ENCODE measurements at places on chromosomes 12 and 14.

- peak; percentile 43 for DNase-seq
Measured at GRCh38 chr12:92136965-92137721, 8.5 kb downstream of the BTG1 start.

- DNase-seq = no peak
Measured at GRCh38 chr12:129771238-129771637, 132.6 kb downstream of the TMEM132D start.

GRCh38 chr14:22846811-22847307, 10.5 kb downstream of the MMP14 start:
- no peak for DNase-seq

DNA sequence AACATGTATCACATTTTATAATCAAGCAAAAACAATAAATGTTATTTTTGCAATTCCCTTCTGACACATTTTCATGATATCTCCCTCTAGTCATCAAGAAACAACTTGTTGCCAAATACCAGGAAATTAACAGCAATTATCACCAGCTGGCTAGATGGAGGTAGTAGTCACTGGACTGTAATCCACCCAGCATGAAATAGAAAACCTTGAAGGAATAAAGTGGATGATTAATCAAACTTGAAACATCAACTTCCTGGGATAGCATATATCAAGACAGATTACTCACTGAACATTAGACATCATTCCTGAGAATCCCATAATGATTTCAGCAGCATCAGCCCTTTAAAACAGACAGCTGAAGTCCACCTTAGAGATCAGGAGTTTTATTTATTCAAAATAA, 259.0 kb downstream of the CCDC59 start:
- no peak for DNase-seq

GRCh38 chr12:53749986-53750811, 1.6 kb downstream of the CISTR start:
- DNase-seq = no peak

- no peak for DNase-seq
Measured at GRCh38 chr14:92316937-92317336, 6.0 kb upstream of the SLC24A4 start.

DNA sequence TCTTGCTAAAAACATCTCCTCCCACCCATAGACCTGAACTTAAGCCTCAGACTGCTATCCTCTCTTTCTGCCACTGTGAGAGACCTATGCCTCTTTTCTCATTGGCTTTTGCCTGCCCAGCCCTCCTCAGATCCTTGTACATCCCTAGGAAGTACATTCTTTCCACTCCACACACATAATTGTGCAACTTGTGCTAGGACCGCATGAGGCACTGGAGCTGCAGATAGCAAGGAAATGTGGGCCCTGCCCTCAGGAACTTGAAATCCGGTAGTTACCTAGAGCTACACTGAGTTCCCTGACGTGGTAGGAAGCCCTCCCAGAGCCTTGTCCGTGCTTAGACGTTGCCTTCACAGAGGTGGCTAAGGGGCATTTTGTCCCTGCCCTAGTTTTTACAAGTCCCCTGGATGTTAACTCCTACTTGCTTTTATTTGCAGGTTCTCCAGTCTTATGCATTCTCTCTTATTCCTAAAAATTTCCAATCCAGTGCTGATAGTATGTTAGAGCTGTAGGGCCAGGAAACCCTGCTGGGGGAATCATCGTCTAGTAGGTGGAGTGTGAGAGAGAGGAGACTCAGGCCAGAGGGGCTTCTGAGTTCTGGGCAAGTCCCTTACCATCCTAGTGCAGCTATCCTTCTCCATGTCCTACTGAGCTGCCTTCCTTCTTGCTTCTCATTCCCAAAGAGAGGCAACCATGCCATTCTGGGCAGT, 41.3 kb downstream of the NTF3 start:
- no peak for DNase-seq

DNA sequence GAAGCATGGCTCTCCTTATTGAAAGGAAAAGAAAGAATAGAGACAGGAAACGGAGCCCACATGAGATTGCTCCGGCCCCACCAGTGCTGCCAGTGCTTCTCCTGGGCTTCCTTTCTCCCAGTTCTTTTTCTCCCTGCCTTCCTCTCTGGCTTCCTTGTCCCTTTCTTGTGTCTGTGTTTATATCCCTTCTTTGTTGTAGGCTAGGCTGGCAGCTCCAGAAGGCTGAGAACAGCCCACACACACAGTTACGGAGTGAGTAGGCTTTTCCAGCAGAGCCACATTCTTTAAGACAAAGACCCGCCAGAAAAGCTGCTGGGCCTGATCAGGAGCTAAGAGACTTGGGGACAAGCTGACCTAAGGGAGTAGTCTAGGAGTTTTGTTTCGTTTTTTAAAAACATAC, 13.0 kb downstream of the CIPC start:
- DNase-seq = peak; percentile 95

DNA sequence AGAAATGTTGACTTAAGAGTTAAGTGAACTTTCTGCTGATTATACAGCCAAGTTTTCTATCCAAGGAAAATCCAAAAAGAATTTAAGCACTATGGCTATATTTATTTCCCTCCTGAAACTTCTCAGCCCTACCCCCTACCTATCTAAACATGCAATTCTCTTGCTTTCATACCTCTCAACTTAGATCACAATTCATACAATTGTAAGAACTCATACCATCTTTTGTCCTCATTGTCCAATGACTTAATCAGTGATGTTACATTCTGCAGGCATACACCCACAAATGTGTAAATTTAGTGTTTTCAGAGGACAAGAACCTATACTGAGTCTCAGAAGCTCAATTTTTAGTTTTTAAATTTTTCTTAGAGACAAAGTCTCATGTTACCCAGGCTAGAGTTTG, 62.1 kb downstream of the ZFC3H1 start:
- DNase-seq = no peak

DNA sequence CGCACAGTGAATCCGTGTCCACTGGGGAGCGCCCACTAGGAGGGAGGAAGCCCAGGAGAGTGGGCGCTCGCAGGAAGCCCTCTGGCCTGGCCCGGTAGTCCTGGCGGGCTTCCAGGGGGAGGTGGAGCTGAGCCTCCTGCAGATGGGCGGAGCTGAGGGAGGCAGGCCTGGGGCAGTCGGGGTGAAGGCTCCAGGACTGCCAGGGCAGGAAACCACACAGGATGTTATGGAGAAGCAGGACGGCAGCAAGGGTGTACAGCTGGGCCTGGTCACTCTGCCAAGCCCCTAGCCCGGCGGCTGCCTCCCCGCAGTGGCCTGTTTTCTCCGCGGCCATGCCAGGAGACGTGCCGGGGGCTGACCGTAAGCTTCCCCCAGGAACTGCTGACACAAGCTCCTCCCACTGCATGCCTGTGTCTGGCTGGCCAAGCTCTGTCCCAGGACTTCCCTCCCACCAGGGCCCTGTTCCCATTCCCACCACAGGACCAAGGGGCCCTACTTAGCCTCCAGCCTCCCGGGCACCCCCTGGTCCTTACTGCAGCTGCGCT, 143.4 kb upstream of the C14orf180 start:
- no peak for DNase-seq

DNA sequence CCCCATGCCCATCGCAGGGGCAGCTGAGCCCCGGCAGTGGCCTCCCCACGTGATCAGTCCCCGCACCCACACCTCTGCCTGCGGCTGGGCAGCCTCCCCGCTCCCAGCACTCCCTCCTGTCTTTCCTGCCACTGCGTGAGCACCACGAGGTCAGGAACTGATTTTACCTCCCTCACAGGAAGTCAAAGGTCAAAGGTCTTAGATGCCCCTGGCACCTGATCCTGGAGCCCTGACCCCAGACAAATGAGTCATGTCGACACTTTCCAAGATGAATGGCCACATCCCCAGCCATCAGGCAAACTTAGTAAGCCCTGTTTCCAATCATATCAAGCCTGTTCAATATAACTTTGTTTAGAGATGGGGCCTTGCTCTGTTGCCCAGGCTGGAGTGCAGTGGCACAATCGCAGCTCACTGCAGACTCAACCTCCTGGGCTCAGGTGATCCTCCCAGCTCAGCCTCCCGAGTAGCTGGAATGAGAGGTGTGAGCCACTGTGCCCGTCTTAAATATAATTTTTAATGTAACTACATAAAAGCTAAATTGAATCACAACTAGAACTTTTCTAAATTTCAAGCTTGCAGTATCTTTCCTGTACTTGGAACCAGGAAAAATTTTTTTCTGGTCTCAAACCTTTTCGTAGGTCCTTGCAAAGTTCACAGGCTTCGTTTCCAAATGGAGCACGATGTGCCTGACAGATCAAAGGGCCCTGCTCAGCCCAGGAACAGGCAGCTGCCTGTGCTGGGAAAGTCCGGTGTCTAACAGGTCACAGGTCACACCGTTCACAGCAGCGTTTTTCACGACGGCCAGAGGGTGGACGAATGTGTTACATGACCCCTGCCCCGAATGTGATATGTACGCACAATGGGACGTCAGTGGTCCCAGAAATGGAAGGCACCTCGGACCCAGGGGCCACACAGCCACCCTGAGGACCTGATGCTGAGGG, 1.9 kb downstream of the LRCOL1 start:
- DNase-seq = peak; percentile 18

GRCh38 chr14:64174922-64175782, 119.0 kb downstream of the ESR2 start:
- no peak for DNase-seq

- DNase-seq = no peak
Measured at GRCh38 chr12:42474391-42474790, 115.2 kb downstream of the PRICKLE1 start.

- no peak for DNase-seq
Measured at GRCh38 chr14:67882986-67883555, 63.5 kb downstream of the RAD51B start.

DNA sequence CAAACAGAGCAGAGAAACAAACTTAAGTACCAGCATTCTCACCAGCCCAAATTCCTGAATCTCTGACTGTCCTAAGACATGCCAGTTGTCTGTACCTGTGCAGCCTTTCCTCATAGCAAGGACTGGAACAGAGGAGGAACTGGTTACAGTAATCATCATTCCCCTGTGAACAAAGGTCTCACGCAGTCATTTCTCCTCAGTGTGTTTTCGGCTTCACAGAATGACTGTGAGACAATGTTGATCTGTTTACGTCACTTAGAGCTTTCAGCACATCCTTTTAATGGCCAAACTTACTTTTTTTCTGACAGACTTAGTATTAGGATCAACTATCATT, 169.0 kb downstream of the FBXL14 start:
- no peak for DNase-seq

DNA sequence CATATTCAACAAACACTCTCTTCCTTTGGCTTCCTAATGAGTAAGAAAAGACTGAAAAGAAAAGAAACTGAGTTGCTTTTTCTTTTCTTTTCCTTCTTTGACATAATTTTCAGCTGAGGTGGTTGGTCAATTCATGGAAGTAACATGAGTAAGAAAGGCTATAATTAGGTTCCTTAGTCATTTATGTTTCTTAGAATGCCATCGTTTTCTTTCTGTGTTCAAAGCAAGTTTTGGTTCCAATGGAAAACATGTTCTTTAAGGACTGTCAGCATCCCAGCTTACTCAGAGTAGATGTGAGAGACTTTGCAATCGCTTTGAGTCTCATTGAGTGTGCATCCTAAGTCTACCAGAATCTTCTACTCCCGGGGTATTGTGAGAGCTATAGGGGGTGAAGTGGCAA, 882.4 kb downstream of the DIO2 start:
- DNase-seq = no peak

DNA sequence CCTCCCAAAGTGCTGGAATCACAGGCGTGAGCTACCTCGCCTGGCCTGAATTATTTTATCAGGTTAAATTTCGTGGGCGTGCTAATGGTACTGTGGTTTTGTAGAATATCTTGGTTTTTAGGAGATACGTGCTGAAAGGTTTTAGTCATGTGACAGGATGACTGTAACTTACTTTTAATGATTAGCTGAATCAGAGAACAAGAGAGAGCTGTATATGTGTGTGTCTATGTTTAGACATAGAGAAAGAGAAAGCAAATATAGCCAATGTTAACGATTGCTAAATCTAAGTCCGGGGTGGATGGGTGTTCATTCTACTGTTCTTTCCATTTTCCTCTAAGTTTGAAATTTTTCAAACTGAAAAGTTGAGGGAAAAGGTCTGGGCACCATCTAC, 9.2 kb upstream of the PNMA1 start:
- DNase-seq = no peak

- no peak for DNase-seq
Measured at GRCh38 chr12:52539083-52539820, 13.7 kb downstream of the KRT71 start.

DNA sequence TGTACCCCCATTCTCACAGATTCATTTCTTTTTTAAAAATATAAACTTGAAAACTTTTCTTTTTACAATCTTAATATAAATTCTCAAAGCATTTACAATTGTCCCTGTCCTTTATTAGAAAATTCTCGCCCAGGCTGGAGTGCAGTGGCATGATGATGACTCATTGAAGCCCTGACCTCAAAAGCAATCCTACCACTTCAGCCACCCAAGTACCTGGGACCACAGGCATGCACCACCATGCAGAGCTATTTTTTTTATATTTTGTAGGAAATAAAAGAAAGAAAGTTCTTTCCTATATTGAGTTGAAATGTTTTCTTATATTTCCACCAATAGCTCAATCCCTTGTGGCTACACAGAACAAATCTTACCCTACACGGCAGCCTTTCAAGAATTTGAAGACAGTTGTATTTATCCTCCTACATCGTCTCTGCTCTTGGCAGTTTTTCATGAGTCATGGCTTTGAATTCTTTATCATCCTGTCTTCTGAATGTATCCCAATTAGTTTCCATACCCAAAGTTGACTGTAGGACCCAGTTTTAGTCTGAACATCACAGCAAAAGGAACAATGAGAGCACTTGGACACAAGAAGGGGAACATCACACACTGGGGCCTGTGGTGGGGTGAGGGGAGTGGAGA, 52.4 kb downstream of the SYT1 start:
- no peak for DNase-seq

DNA sequence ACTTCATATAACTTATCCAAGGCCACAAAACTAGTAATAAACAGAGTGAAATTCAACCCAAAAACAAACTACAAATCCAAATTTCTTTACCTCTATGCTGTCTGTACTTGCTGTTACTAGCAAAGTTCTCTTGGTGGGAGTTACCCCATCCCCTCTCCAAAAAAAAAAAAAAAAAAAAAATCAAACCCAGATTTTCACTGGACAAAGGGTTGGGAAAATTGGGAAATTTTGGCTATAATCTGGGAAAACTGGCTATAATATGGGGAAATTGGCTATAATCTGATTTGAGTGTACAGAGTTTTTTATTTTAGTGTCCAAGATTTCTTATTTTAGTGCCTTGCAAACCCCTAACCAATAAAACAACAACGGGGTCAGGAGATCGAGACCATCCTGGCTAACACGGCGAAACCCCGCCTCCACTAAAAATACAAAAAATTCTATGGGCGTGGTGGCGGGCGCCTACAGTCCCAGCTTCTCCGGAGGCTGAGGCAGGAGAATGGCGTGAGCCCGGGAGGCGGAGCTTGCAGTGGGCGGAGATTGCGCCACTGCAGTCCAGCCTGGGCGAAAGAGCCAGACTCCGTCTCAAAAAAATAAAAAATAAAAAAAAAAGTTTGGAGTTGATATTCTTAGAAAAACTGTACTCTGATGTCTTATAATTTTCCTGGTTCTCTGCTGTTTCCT, 148.4 kb downstream of the CHST11 start:
- no peak for DNase-seq

DNA sequence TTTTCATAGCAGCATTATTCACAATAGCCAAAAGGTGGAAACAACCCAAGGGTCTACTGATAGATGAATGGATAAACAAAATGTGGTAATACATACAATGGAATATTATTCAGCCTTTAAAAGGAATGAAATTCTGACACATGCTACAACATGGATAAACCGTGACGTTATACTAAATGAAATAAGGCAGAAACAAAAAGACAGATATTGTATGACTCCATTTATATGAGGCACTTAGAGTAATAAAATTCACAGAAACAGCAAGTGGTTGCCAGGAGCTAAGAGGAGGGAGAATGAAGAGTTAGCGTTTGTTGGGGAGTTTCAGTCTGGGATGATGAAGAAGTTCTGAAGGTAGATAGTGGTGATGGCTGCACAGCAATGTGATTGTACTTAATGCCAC, 76.6 kb downstream of the DCAF5 start:
- no peak for DNase-seq

Measured in neural progenitor cell (in vitro differentiated cells).